AG04450 (cell line): ENCODE measurements at places on chromosomes 16 and 17.
A peak's percentile ranks its signal among the peaks of the same experiment; 100 is the strongest.

- DNase-seq: no peak
Observed at GRCh38 chr16:2024032-2024420, 2.7 kb upstream of the NHERF2 start.

GRCh38 chr17:18157354-18157985 is 26.2 kb upstream of the ALKBH5 start:
- DNase-seq: no peak

DNA sequence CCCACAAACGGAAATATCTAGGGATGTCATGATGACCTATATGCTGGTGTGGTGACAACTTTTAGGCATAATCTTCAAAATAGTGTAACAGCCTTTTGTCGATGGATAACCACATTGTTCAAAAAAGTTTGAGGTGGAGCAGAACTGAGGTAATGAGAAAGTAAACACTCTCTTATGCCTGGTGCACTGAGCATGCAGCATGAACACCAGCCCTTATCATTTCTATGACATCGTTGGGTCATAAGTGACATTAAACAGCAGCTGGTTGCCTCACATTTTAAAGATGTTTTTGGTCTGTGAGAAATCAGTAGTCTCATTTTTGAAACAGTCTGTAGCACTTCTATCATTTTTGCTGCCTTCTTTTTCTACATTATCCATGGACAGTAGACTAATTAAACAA is 1.8 kb downstream of the KRT23 start:
- DNase-seq: no peak

- DNase-seq: no peak
Observed at GRCh38 chr17:64534187-64534586, 27.4 kb downstream of the CEP95 start.

GRCh38 chr17:47276868-47277267 is 23.2 kb downstream of the ITGB3 start:
- no peak for DNase-seq

DNA sequence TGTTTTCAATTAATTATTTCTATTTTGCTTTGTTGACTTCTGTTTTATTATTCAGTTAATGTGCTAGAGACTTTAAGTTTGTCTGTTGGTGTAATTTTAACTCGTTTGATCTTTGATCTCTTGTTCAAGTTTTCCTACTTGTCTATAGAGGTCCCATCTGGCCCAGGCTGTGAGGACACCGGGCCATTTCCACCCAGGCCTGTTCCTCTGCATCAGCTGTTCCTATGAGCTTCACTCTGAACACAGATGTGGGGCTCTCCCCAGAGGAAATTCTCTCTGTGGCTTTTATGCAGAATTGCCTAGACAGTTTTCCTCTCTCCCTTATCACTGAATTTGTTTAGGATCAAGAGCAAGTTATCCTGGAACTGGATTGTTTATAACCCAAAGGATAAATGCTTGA is 44.7 kb downstream of the MYO18A start:
- no peak for DNase-seq

GRCh38 chr16:75462806-75463205 is 1.7 kb downstream of the TMEM170A start:
- DNase-seq: no peak

DNA sequence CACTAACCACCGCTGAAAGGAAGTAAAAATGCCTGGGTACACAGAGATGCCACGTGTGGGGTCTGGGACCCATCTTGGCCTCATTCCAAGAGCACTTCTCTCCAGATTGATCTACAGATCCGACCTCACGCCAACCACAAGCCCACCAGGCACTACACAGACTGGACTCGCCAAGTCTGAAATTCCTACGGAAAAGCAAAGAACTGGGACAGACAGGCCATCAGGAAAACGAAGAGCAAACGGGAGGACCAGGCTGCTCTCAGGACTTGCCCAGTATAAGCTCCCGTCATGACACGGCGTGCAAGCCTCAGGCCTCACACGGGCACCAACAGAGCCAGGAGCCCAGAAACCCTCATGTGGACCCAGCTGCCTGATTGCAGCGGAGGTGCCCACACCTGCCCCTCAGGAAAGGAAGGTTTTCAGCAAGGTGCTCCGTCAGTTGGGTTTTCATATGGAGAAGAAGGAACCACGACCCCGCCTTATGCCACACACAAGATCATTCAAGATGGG is 20.1 kb upstream of the C16orf95 start:
- no peak for DNase-seq

DNA sequence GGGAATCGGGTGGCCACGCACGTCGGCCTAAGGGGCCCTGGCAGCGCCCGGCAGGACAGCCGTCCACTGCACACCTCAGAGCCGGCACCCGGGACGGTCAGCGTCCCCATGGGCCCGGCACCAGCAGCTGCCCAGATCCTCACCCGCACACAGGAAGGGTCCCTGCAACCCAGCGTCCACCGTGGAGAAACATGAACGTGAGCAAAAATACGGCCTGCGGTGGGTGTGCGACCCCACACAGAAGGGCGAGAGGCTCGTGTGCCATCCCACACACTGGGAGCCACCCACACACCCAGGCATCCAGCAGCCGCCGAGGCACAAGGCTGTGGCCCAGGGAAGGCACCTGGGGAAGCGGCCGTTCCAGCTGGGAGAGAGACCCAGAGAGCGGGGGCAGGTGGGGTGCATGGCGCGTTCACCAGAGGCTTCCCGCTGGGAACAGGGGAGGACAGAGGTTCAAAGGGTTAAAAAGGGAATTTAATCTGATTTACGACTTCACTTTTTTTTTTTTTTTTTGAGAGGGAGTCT is 6.4 kb downstream of the PIEZO1 start:
- no peak for DNase-seq

- DNase-seq: peak; percentile 88
Observed at GRCh38 chr17:38900978-38901656, 24.3 kb upstream of the LASP1NB start.

- no peak for DNase-seq
Observed at GRCh38 chr17:83162035-83162745, 82.8 kb downstream of the METRNL start.

GRCh38 chr16:75732871-75733270 is 6.6 kb upstream of the CPHXL start:
- no peak for DNase-seq

GRCh38 chr17:34314279-34314678 is 5.0 kb upstream of the CCL8 start:
- no peak for DNase-seq

- no peak for DNase-seq
Observed at GRCh38 chr17:45775576-45776011, 8.5 kb upstream of the CRHR1 start.

DNA sequence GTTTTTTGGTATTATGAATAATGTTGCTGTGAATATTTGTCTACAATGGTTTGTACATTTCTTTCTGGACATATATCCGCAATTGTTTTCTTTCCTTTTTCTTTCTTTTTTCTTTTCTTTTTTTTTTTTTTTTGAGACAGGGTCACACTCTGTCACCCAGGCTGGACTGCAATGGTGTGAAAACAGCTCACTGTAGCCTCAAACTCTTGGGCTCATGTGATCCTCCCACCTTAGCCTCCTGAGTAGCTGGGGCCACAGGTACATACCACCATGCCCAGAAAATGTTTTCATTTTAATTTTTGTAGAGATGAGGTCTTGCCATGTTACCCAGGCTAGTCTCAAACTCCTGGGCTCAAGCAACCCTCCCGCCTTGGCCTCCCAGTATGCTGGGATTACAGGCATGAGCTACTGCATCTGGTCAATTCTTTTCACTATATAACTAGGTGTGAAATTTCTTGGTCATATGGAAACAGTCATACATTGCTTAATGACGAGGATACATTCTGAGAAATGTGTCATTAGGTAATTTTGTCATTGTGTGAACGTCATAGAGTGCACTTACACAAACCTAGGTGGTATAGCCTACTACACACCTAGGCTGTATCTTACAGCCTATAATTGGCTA is 15.2 kb downstream of the IL21R start:
- no peak for DNase-seq

DNA sequence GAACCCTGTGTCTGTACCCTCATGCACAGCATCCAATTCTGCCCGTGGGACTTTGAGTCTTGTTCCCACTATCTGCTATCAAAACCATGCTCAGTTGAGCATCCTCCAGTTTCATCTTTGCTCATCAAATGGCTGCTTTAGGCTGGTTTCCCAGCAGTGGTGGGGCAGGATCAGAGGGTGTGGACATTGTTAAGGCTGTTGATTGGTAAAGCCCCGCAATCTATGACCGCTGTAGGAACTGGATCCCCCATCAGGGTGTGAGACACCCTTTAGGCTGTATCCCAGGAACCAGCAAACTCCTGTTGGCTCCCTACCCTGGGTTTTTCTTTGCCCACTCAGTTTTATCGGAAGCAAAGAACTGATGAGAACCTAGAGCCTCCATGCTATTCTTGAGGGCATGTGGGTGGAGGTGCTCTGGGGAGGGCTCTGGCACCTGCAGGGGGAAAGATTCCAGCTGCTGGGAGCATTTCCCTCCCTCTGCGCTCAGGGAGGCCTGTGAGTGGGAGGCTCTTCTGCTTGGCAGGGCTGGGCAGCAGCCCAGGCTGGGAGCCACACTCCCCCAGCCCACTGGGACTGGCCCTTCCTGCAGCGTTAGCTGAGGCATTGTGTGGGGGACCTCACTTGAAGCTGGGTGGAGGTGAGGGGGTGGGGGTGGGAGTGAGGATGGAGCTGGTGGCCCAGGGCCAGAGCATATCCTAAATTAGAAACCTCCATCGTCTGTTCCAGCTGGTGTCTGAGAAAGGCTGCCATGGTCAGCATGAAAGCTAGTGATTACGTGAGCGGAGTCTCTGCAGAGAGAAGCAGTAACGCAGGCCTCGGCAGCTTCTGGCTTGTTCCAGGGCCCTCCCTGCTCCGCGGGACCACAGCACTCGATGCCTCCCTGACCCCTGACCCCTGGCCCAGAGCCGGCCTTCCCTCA is 160.6 kb downstream of the IRF8 start:
- DNase-seq: no peak

DNA sequence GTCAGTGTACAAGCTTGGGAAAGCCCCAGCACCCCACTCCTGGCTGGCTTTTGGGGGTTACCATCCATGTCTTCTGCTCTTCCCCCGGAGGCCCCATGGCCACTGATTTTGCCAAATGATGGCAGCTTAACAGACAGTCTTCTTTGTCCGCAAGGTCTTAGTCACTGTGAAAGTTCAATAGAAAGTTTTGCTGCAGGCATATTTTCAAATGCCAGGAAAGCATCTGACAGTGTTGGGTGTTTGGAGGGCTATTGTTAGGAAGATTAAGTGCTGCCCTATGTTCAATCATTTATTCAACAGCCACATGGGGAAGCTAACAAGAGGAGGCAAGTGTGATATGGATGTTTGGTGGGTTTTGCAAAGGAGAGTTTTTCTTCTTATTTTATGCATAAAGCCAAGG is 122.4 kb downstream of the TOX3 start:
- DNase-seq: no peak

GRCh38 chr16:25823891-25824290 is 132.1 kb downstream of the HS3ST4 start:
- no peak for DNase-seq

GRCh38 chr16:19582050-19582831 is 26.7 kb downstream of the VPS35L start:
- no peak for DNase-seq

- no peak for DNase-seq
Observed at GRCh38 chr17:12731839-12732238, 57.5 kb upstream of the ARHGAP44 start.

GRCh38 chr16:5000573-5001001 is 33.1 kb downstream of the NAGPA start:
- no peak for DNase-seq

- no peak for DNase-seq
Observed at GRCh38 chr17:70987867-70988340, 818.6 kb downstream of the KCNJ2 start.

DNA sequence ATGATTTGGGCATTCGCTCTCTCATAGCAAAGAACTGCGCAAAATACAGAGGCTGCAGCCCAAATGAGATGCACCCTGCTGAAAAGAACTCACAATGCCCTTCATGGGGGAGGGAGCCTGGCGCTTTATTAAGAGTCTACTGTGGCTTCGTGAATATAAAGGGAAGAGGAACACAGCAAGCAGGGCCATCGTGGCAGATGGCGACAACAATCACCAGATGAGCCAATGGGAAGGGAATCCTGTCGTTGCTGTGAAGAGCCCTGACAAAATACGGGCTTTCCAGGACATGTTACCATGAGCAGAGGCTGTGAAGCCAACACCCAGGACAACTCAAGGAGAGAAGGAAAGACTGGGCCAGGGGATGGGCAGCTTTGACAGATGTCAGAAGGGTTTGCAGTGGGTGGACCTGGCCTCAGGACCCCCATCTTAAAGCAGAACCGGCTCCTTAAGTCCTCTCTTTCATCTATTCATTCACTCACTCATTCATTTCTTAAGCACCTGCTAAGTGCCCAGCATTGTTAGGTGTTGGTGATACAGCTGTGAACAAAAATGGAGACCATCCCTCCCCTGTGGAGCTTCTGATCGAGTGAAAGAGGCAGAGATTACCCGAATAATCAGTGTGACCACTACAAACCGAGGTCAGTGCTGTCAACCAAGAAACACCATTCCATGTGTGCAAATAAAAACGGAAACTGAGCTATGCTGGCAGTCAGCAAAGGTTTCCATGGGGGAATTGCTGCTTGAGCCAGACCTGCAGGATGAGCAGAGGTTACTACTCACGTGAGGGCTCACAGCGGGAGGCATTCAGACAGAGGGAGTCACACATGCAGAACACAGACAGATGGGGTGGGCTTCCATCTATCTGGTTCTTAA is 125.8 kb downstream of the DYNLRB2 start:
- DNase-seq: no peak

- no peak for DNase-seq
Observed at GRCh38 chr17:44775838-44776621, 17.2 kb downstream of the ADAM11 start.

DNA sequence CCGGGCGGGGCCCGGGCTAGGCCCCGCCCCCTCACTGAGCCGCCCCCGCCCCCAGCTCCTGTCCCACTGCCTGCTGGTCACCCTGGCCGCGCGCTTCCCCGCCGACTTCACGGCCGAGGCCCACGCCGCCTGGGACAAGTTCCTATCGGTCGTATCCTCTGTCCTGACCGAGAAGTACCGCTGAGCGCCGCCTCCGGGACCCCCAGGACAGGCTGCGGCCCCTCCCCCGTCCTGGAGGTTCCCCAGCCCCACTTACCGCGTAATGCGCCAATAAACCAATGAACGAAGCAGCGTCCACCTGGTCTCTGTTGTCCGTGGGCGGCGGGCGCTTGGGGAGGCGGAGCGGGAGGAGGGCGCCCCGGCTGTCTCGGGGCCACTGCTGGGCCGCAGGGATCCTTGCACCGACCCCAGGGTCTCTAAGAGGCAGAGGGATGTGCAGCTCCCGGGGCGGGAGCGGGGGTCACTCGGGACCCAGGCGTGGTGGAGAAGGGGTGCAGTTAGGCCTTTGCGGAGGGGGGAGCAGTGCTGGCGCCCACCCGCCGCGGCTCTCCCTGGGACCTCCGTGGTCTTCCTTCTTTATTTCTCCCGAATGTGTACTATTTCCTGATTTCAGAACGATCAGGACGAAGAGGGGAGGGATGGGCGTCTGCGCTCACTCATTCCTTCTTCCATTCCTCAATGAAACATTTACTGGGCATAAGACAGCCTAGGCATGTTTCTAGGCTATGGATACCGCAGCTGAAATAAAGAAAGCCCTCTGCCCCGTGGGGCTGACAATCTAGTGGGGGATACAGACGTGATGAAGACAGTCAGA is 2.0 kb downstream of the HBZ start:
- no peak for DNase-seq
